Fibroblast of lung (primary cell): ENCODE measurements at places on chromosomes 7 and 10.

DNA sequence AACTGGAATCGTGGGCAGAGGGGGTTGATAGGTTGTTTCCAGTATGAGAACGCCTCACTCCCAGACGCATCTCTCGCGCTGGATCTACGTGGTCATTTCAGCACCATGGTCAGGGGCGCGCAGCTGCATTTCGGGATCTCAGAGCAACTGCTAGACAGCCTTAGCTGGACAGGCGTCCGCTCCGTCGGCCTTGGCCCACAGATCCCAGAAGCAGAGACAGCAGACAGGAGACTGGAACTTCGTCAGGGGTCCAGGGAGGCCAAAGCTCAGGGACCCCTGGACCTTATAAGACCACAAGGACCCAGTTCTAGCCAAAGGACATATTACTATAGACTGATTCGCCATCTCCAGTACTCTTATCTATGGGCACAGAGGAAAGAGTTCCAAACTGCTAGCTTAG lies 5.3 kb downstream of the NEUROG3 start:
- peak; percentile 63 for DNase-seq

GRCh38 chr10:97321032-97321803 lies 2.1 kb downstream of the FRAT1 start:
- DNase-seq = no peak

DNA sequence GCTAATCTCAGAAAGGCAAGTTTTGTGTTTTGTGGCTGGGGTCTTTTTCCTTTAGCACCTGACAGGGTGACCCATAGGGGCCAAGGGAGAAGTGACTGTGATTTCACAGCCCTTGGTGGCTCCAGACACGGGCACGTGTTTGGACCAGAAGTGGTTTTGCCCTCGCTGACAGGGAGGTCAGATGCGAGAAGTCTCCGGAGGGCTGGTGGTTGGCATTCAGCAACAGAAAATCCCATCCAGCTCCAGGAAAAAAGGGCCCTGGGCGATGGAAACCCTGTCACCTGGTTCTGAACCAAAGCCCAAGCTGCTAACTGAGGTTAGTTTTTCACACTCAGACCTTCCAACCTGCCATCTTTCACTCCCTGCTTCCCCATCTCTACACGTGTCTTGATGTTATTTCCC lies 272.9 kb downstream of the TRIL start:
- no peak for DNase-seq

DNA sequence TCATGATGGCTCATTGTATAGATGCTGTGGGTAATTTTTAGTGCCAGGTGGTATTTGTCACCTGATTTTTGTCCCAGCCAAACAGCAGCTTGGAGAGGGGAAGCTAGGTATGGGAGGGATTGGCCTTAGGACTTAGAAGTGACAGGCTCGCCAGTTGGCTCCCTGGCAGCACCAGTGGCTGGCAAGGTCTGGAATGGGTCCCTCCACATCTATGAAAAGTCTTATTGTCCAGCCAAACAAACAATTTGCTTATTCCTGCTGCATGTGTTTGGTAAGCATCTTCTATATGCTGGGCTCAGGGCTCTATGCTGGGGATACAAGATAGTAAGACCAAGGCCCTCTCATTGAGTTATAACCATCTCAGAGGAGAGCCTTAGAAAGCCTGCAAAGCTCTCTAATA lies 42.5 kb downstream of the SORCS3 start:
- no peak for DNase-seq

- DNase-seq = no peak
Observed at GRCh38 chr7:30359957-30360356, 75.6 kb downstream of the ZNRF2 start.

DNA sequence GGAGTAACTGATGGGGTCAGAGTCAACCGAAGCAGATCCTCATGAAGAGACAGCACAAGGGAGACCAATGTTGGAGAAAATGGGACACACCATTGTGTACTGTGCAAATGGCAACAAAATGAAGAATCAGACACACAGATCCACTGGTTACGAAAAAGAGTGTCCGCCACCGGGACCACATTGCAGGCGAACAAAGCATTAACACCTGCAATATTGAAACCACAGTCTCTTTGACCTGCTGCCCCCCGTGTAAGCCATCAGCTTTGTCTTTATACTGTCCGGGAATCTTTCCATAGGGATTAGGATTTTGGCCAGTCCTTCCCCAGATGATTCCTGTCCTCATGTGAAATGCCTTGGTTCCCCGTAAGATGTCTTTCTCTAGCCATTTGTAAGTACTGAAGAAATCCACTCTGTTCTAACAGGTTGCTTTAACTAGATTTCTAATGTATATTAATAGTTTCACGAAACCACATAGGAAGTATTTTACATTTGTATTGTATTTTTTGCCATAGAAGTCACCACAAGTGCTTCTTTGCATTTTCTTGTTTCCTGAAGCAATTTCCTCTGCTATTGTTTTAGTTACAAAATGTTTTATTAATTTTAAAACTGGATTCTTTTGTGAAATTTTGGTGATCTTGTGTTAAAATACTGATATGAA lies 140.8 kb upstream of the NFE2L3 start:
- DNase-seq = no peak

- no peak for DNase-seq
Observed at GRCh38 chr10:69338547-69339450, 60.5 kb downstream of the HK1 start.

DNA sequence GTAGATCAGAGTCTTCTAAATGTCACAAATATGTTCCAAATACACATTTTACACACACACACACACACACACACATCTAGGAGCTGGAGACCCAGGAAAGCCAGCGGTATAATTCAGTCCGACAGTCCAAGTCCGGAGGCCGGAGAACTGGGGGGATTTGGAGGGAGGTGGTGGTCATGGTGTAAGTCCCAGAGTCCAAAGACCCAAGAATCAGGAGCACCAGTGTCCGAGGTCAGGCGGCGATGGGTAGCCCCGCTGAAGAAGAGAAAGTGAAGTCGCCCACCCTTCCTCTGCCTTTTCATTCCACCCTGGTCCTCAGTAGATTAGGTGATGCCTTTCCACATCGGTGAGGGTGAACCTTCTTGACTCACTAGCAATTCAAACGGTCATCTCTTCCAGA lies 154.8 kb downstream of the CAMK1D start:
- DNase-seq = no peak

GRCh38 chr10:111034598-111035310 lies 42.1 kb upstream of the ADRA2A start:
- peak; percentile 49 for DNase-seq

GRCh38 chr10:42707234-42707633 lies 68.9 kb upstream of the ZNF33B start:
- DNase-seq = no peak

- DNase-seq = peak; percentile 93
Observed at GRCh38 chr7:73717991-73718405, 1.5 kb downstream of the STX1A start.

GRCh38 chr7:130361681-130362080 lies 17.1 kb downstream of the CPA5 start:
- DNase-seq = no peak
